Activated T-cell treated with anti-CD3 and anti-CD28 coated beads for 4 hours (primary cell): ENCODE measurements at places on chromosomes 1 and 21.

GRCh38 chr1:94110021-94110761 lies 10.8 kb downstream of the ABCA4 start:
- DNase-seq = no peak

- no peak for DNase-seq
Measured at GRCh38 chr1:18992646-18993045, 36.2 kb upstream of the IFFO2 start.

- DNase-seq = no peak
Measured at GRCh38 chr1:209584231-209584672, 738 bp downstream of the CAMK1G start.

- no peak for DNase-seq
Measured at GRCh38 chr1:160103658-160104408, 5.4 kb upstream of the IGSF8 start.

GRCh38 chr1:25550683-25551310 lies 7.4 kb downstream of the LDLRAP1 start:
- DNase-seq = no peak

GRCh38 chr1:55061706-55062321 lies 22.5 kb downstream of the PCSK9 start:
- no peak for DNase-seq

GRCh38 chr1:218717575-218717974 lies 372.4 kb downstream of the TGFB2 start:
- DNase-seq = no peak
